ENCODE measurements at places on chromosomes 6 and 20.
A peak's percentile ranks its signal among the peaks of the same experiment; 100 is the strongest.

DNA sequence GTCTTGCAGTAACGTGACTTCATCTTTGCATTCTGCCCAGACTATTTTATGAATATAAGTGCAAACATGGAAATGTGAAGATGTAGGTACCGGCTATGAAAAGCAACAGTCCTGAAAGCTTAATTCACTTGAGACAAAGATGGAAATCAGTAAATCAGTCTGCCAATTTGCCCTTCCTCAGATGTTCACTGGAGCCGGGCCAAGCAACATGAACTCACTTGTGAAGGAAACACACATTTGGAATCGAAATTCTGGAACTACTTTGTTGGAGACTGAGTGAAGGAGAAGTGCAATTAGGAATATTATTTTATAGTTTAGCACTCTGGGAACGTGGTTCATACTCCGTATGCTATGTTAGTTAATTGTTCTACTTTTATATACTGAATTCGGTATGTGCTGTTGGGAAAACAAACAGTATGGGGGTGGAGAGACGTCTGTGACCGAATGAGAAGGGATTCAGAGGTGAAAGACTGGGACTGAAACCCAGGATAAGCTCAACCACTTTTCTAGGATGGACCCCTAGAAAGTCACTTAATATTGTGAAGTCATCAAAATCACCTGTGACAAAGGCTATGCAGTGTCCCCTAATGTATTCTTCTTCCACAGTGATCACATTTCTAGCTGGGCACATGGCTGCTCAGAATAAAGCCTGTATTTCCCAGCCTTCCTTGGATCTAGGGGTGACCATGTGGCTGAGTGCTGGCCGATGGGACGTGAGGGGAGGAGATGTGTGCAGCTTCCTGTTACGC is 95.5 kb downstream of the PREX1 start:
- DNase-seq, result no peak

DNA sequence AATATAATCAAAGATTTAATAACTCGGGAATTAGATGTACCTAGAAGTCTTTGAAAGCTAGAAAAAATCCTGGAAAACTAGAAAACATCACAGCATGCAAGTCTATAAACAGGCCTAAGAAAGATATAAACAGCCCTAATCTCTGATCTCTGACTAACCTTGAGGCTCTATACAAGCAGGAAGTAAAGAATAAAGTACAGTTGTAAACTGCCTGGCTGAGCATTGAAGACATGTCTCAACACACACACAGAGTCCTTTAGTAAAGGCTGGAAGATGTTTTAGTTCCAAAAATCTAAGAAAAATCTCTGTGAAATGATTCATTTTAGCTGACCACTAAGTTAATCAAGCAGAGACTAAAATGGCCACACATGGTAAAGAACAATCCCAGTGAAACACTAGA is 774.5 kb downstream of the EYS start:
- DNase-seq, result no peak

- no peak for DNase-seq
Measured at GRCh38 chr20:47925593-47925992, 140.3 kb upstream of the SULF2 start.

DNA sequence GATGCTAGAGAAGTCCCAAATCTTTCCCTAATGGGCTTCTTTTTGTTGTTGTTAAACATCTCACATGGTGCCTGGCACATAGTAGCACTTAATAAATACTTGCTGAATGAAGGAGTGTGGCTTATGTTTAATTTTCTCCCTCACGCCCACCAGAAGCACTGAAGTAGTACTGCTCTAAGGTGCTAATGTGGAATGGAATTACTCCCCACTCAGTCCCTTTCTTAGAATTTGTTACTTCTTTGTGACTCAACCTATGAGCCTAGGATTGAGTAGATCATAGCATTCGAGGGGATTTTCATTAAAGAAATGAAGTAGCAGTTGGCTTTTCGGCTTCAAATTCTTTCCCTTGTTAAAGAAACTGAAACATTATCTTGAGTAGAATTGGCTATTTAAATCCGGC is 192.8 kb downstream of the CLIC5 start:
- DNase-seq, result no peak

GRCh38 chr6:21665110-21665391 is 71.5 kb downstream of the SOX4 start:
- no peak for DNase-seq

- DNase-seq, result no peak
Measured at GRCh38 chr20:33251496-33251895, 15.7 kb downstream of the BPIFA1 start.

GRCh38 chr6:658244-658643 is 1.3 kb upstream of the HUS1B start:
- DNase-seq, result no peak

DNA sequence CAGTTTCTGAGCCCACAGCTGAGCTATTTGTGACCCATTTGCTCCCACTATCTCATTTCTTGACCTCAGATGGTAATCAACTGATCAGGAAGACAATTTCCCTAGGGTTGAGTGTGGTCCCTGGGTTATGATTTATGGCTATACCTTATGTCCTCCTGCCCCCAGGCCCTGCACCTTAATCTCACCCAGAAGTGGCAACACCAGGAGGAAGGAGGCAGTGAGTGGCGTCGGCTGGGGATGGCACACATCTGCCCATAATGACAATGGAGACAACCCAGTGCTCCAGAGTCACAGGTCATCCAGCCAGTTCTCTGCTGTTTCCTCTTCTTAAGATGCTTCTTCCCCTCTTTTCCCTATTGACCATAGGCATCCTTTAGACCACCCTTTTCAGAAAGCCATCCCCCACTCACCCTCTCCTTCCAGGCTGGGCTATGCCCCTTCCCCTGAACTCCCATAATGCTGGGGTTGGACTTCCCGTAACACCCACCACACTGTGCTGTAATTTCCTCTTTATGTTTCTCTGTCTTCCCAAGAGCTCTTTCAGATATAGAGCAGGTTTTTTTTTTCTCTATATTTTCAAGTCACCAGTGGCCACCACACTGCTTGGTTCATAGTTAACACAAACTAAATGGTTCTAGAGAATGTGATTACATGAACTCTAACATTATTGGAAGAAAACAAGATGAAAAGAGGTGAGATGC is 8.0 kb downstream of the TRIM10 start:
- DNase-seq, result no peak

- no peak for DNase-seq
Measured at GRCh38 chr6:112680091-112680490, 333.0 kb downstream of the RFPL4B start.

DNA sequence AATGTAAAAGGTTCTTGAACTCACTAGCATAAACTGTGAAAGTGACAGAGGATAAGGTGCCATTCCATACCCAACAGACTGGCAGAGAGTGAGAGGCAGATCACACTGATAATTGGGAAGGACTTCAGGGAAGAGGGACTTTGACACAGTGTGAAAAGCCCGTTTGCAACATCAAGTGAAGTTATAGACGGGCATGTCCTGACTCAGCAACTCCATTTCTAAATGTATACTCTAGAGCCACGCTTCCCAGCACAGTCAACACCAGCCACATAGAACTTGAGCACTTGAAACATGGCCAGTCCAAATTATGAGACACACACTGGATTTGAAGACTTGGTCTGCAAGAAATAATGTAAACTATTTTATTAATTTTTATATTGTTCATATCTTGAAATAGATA is 45.9 kb upstream of the XRN2 start:
- no peak for DNase-seq

DNA sequence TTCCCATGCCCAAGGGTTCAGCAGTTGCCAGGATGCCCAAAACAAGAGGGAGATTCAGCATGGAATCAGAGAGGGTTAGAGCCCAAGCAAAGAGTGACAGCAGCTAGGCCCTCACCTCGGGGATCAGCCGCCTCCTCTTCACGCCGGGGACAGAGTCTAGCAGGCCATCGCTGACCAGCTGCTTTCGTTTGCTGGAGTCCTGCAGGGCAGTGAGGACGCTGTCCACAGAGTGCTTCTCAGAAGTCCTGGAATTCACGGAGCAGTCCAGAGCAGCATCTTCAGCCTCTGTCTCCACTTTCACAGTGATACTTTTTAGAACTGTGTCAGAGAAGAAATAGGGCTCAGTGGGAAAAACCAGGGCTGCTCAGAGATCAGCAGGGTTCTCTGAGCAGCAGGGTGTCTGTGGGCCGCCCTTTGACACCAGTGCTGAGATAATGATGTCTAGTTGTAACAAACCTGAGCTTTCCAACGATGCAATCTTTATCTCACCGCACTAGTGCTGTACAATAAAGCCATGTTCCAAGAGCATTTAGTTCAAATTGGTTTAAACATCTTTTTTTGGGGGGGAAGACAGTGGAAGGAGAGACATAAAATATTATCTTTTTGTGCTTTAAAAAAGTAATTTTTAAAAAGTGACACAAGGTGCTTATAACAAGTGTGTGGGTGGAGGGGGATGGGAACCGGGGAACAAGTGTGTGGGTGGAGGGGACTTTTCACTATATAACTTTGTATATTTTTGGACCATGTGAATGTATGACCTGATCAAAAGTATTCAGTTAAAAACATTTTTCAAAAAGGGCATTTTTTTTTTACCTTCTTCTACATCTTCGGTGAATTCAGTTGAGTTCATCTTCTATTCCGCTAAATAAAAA is 16.6 kb downstream of the BEND3 start:
- no peak for DNase-seq

GRCh38 chr6:36068012-36068392 is 40.4 kb downstream of the MAPK14 start:
- DNase-seq, result no peak

DNA sequence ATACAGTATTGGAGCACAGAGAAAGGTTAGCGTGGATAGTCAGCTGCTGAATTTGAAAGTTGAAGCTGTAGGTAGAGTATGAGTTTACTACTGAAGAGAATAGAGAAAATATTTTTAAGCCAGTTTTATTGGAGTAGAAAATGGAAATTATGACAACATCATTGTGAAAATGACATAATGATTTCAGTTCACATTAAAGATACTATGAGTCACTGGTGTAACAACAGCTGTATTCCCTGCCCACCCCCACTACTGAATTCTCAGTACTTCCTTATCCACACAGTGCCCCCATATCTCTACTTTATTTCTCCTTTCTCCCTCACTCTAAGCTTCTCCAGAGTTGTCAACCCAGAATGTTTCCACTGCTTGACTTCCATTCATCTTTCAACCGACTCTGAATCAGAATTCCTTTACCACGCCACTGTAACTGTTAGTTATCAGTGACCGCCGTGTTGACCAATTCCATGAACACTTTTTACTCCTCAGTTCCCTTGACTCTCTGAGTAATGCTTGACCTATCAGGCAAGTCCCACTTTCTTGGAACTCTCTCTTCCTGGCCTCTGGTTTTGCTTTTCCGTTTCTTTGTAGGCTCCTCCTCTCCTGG is 139.6 kb downstream of the AIG1 start:
- DNase-seq, result no peak

GRCh38 chr6:36840432-36841403 is 1.5 kb upstream of the CPNE5 start:
- peak; percentile 71 for DNase-seq

- no peak for DNase-seq
Measured at GRCh38 chr20:57400821-57401564, 9.8 kb downstream of the RBM38 start.

DNA sequence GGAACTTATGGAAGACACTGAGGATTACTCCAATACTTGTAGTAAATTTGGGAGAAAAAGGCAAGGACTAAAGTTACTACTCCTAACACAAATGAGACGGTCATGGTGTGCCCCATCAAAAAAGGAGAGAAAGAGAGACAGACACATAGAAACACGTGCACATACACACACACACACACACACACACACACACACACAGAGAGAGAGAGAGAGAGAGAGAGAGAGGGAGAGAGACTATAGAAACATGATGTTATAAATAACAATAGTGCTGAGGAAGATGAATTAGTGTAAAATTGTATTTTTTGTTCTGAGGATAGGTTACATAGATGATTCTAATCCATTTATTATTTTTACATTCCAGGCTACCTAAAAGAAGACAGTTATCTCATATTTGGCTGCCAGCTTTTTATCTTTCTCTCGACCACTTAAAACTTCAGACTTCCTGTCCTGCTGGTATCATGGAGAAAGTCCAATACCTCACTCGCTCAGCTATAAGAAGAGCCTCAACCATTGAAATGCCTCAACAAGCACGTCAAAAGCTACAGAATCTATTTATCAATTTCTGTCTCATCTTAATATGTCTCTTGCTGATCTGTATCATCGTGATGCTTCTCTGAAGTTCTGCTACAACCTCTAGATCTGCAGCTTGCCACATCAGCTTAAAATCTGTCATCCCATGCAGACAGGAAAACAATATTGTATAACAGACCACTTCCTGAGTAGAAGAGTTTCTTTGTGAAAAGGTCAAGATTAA is 10.5 kb downstream of the PLN start:
- DNase-seq, result no peak

- DNase-seq, result no peak
Measured at GRCh38 chr6:52213127-52213526, 27.0 kb downstream of the IL17A start.

DNA sequence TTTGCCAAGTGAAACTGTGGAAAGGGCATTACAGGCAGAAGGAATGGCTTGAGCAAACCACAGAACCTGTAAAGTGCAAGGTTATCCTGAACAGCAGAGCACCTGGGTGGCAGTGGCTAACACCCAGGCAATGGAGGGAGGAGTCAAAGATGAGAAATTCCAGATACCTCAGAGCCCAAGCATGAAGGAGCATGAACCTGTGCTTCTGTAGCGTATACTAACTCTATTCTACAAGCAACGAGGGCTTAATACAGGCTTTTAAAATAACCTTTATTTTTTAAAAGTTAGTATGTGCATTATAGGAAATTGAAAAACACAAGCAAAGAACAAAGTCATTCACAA is 77.0 kb downstream of the CNBD2 start:
- no peak for DNase-seq

DNA sequence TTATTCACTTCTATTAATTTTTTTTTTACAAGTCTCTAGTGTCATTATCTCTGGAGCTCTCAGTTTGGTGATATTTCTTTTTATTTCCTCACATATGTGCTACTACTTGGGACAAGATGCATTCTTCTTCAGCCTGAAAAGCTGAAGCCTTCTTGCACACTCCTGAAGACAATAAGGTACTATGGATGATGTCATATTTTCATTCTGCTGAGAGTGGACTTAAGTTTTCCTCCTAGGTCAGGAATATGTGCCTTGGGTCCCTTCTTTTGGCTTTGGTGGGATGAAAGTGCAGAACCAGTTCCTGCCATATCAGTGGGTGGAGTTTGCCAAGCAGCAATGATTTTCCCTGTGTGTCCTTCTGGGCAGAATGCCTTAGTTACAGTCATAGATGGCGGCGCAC is 188.7 kb upstream of the EYA4 start:
- no peak for DNase-seq

DNA sequence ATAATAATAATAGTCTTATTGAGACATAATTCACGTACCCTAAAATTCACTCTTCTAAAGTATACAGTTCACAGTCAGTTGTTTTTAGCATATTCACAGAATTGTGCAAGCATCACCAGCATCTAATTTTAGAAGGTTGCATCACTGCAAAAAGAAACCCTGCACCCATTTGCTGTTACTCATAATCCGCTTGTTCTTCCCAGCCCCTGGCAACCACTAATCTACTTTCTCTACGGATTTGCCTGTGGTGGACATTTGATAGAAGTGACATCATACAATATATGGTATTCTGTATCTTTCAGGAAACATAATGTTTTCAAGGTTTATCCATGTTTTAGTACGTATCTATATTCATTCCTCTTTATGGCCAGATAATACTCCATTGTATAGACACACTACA is 41.5 kb upstream of the FAM184A start:
- no peak for DNase-seq

Measured in retina (tissue), 1 donor.